ENCODE measurements at places on chromosomes 5 and 9. TPM values are rescaled to one million over a fixed set of nuclear protein-coding genes. Genes with fewer than 3 reads are reported as not detected.

- DNase-seq = no peak
These were observed 25.9 kb downstream of the ERBIN start for GRCh38 chr5:65952259-65952658.

DNA sequence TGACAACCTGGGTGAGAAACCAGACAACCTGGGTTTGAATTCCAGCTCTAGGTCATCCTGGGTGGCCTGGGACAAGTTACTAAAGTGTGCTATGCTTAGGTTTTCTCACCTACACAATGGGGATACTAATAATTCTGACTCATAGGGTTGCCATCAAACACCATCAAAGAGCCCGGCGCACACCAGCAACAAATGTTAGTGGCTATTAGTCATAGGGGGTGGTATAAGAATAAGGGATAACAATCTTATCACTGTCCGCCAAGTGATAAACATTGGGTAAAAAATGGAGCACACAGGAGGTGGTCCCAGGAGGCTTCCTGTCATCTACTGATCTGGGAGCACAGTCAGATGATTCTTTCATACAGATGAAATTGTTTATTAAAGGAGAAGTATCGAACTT lies 61.4 kb upstream of the AFAP1L1 start:
- DNase-seq = no peak

DNA sequence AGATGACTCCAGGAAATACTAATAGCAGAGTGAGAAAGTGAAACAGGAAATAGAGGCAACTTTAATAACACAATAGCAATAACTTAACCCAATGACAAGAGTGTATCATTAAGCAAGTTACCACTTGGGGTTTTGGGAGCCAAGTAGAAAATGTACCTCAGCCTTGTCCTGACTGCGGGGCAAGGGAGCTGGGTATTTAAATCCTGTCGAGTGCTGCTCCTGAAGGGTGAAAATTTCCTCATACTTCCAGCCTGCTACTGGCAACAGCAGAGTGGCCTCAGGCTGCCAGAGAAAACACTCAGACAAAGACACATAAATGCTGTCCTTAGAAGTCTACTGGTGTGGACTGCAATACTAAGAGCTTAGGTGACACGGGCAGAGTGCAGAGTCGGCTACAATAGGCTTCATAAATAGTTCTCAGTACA lies 112.5 kb upstream of the EMB start:
- no peak for DNase-seq

The EGFL7 gene
- total RNA-seq = 42.6 TPM

Measured in right lobe of liver (tissue), 6 donors.